Neural progenitor cell (in vitro differentiated cells): ENCODE measurements at places on chromosomes 6 and 20.

DNA sequence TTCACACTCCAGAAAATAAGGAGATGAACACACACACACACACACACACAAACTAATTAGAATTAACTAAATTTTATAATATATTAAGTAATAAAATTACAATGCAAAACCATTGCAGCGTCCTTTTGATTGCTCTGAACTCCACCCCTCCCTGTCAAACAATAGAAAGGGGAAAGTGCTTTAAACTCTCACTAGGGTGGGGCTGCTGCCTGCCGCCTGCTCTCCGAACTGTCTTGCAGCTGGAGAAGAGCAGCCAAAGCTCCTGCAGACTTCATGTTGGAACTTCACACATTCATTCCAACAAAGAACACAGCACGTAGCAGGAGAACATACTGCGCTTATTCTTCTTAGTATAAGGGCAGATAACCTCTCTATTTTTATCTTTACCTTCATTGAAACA is 83.2 kb downstream of the GCLC start:
- H3K36me3 ChIP-seq, result no peaks in the 10 kb centered on the region
- H3K4me3 ChIP-seq, result no peak overlapping the region
- H3K27me3 ChIP-seq, result no peaks in the 10 kb centered on the region

GRCh38 chr6:62993951-62994350 is 217.3 kb upstream of the FKBP1C start:
- no peak overlapping the region for H3K27ac ChIP-seq
- H3K36me3 ChIP-seq, result no peaks in the 10 kb centered on the region

GRCh38 chr6:14174996-14175395 is 57.4 kb downstream of the CD83 start:
- no peaks in the 10 kb centered on the region for H3K27me3 ChIP-seq
- peaks cover 10% of the 10 kb centered on the region for H3K4me1 ChIP-seq
- no peak overlapping the region for H3K4me3 ChIP-seq
- no peak overlapping the region for H3K27ac ChIP-seq
- no peak for DNase-seq

- peaks cover 99% of the 10 kb centered on the region for H3K27me3 ChIP-seq
- no peaks in the 10 kb centered on the region for H3K36me3 ChIP-seq
- peaks cover 6% of the 10 kb centered on the region for H3K4me1 ChIP-seq
- H3K27ac ChIP-seq, result no peak overlapping the region
- DNase-seq, result no peak
Observed at GRCh38 chr20:2698186-2698817, 5.7 kb downstream of the EBF4 start.

DNA sequence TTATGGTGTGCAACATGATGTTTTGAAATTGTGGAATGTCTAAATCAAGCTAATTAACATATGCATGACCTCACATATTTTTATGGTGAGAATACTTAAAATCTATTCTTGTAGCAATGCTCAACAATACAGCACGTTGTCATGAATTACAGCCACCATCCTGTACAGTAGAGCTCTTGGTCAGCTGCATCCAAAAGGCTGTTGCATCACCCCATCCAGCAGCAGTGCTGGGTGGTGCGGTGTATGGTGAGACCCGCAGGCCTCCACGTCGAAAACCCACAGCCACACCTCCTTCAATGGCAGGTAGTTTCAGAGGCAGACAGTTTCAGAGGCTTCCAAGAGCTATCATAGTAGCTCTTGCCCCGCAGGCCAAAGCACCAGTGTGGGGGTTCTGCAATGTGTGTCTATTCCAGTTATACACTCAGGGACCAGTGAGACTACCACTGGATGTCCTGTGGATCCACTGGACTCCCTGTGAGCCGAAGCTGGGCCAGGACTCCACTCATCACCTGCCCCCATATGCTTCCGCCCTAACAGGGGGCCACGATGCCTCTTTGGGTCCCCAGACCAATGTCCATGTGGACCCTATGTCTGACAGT is 23.4 kb downstream of the PACSIN1 start:
- H3K4me3 ChIP-seq, result no peak overlapping the region
- no peak for DNase-seq
- H3K4me1 ChIP-seq, result peaks cover 4% of the 10 kb centered on the region
- no peak overlapping the region for H3K27ac ChIP-seq
- H3K36me3 ChIP-seq, result no peaks in the 10 kb centered on the region

DNA sequence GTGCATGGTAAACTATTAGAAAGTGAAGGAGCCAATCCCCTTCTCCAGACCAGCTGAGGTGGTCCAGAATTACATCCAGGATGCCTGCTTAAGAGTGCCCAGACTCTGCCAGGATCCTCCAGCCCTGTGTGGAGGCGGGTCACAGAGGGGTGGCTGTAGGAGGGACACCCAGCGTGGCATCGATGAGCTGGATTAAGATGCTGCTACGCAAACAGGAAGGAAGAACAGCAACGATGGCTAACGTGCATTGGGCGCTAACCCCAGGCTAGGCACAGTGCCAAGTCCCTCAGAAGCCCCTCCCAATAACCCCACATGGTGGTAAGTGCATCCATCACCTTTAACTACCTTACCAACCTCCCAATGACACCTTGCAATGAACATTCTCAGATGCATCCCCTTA is 63.9 kb upstream of the MRPS10 start:
- no peaks in the 10 kb centered on the region for H3K4me1 ChIP-seq
- no peak for DNase-seq
- H3K27me3 ChIP-seq, result no peaks in the 10 kb centered on the region
- no peak overlapping the region for H3K4me3 ChIP-seq
- no peak overlapping the region for H3K27ac ChIP-seq

DNA sequence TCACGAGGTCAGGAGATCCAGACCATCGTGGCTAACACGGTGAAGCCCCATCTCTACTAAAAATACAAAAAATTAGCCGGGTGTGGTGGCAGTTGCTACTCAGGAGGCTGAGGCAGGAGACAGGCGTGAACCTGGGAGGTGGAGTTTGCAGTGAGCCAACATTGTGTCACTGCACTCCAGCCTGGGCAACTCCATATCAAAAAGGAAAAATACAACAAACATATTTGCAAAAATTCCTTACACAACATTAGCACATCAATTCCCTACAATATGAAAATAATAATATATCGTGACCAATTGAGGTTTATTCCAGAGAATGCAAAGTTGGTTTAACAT is 38.8 kb upstream of the PLEKHG1 start:
- H3K4me1 ChIP-seq, result no peaks in the 10 kb centered on the region
- no peaks in the 10 kb centered on the region for H3K36me3 ChIP-seq
- H3K4me3 ChIP-seq, result no peak overlapping the region
- H3K27ac ChIP-seq, result no peak overlapping the region

DNA sequence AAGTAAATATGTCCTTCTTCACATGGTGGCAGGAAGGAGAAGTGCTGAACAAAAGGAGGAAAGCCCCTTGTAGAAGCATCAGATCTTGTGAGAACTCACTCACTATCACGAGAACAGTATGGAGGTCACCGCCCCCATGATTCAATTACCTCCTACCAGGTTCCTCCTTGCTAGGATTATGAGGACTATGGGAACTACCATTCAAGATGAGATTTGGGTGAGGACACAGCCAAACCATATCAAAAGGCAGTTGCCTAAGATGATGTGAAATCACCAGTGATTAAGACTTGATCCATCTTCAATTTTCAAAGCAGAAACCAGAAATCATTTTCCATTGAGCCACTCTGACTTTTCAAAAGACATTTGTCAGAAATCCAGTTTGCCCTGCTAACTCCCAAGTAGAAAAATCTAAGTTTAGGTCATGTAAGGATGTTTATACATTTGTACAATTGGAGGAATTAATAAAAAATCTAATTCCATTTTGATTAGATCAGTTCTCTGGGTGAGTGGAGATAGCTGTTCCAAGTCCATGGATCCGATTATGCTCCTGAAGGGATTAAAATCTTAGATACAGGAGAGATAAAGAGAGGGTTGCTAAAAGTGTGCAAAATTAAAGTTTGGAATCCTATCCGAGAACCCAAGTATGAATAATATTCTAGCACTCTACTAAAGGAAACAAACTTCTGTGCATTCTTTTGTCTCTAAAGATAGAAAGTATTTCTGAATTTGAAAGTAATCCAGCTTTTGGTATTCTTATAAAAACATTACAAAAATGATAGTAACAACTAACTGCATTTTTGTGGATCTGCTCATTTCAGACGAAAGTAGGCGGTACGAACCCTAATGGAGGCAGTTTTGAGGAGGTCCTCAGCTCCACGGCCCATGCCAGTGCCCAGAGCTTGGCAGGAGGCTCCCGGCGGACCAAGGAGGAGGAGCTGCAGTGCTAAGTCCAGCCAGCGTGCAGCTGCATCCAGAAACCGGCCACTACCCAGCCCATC is 39.5 kb downstream of the HDDC2 start:
- H3K36me3 ChIP-seq, result no peaks in the 10 kb centered on the region
- no peaks in the 10 kb centered on the region for H3K27me3 ChIP-seq
- no peak for DNase-seq
- H3K4me1 ChIP-seq, result no peaks in the 10 kb centered on the region

- H3K27me3 ChIP-seq, result no peaks in the 10 kb centered on the region
- H3K27ac ChIP-seq, result no peak overlapping the region
- no peak for DNase-seq
Observed at GRCh38 chr20:52235129-52235528, 43.5 kb upstream of the ZFP64 start.

- H3K36me3 ChIP-seq, result no peaks in the 10 kb centered on the region
- no peak for DNase-seq
- no peak overlapping the region for H3K27ac ChIP-seq
- peaks cover 10% of the 10 kb centered on the region for H3K4me1 ChIP-seq
- H3K4me3 ChIP-seq, result no peak overlapping the region
- peaks cover 18% of the 10 kb centered on the region for H3K27me3 ChIP-seq
Observed at GRCh38 chr6:34005901-34006531, 139.9 kb downstream of the GRM4 start.

- H3K4me3 ChIP-seq, result no peak overlapping the region
- H3K36me3 ChIP-seq, result no peaks in the 10 kb centered on the region
- H3K27ac ChIP-seq, result no peak overlapping the region
- DNase-seq, result no peak
Observed at GRCh38 chr20:39660226-39660625, 698.1 kb downstream of the DHX35 start.

- no peaks in the 10 kb centered on the region for H3K4me1 ChIP-seq
- DNase-seq, result no peak
- H3K27ac ChIP-seq, result no peak overlapping the region
- H3K36me3 ChIP-seq, result no peaks in the 10 kb centered on the region
- H3K27me3 ChIP-seq, result no peaks in the 10 kb centered on the region
Observed at GRCh38 chr6:7636151-7636550, 46.2 kb downstream of the SNRNP48 start.

- H3K27ac ChIP-seq, result no peak overlapping the region
- H3K27me3 ChIP-seq, result no peaks in the 10 kb centered on the region
- DNase-seq, result no peak
Observed at GRCh38 chr6:44099192-44099591, 28.1 kb downstream of the MRPL14 start.

- no peak for DNase-seq
- no peaks in the 10 kb centered on the region for H3K36me3 ChIP-seq
- H3K4me1 ChIP-seq, result peaks cover 23% of the 10 kb centered on the region
- H3K27me3 ChIP-seq, result no peaks in the 10 kb centered on the region
- H3K27ac ChIP-seq, result no peak overlapping the region
Observed at GRCh38 chr6:22471746-22472145, 97.6 kb upstream of the HDGFL1 start.

GRCh38 chr6:22401206-22401605 is 104.4 kb upstream of the PRL start:
- no peaks in the 10 kb centered on the region for H3K4me1 ChIP-seq
- H3K4me3 ChIP-seq, result no peak overlapping the region
- no peak for DNase-seq
- H3K27ac ChIP-seq, result no peak overlapping the region

- no peaks in the 10 kb centered on the region for H3K27me3 ChIP-seq
- no peaks in the 10 kb centered on the region for H3K36me3 ChIP-seq
- H3K4me1 ChIP-seq, result peaks cover 7% of the 10 kb centered on the region
- H3K27ac ChIP-seq, result no peak overlapping the region
Observed at GRCh38 chr20:62155428-62156253, 12.1 kb downstream of the SS18L1 start.
